Adrenal gland (tissue), 19 donors: ENCODE measurements at places on chromosomes 2 and 18. TPM values are rescaled to one million over a fixed set of nuclear protein-coding genes. Genes with fewer than 3 reads are reported as not detected.

Gene NPPC
- polyA plus RNA-seq = not detected

Gene AMMECR1L
- 14.5 TPM for polyA plus RNA-seq

Gene FAM117B
- 6.4 TPM for polyA plus RNA-seq

Gene FTCDNL1
- 3.4 TPM for polyA plus RNA-seq

Gene HJURP
- polyA plus RNA-seq = 2.2 TPM

Gene SESTD1
- polyA plus RNA-seq = 4.7 TPM

Gene TDRD15
- polyA plus RNA-seq = not detected

Gene UGT1A4
- polyA plus RNA-seq = not detected

Gene DUSP19
- polyA plus RNA-seq = 3.5 TPM

Gene PROKR1
- 0.17 TPM for polyA plus RNA-seq

Gene CCDC148
- polyA plus RNA-seq = 0.37 TPM

Gene NT5C1B
- not detected for polyA plus RNA-seq

Gene HRH4
- 0.05 TPM for polyA plus RNA-seq

Gene KIAA2012
- polyA plus RNA-seq = 0.09 TPM

Gene LOXHD1
- polyA plus RNA-seq = 0.16 TPM

Gene DAPL1
- polyA plus RNA-seq = 177 TPM

Gene TFCP2L1
- 0.18 TPM for polyA plus RNA-seq

Gene AQP12A
- not detected for polyA plus RNA-seq

Gene DNAJC10
- polyA plus RNA-seq = 18.6 TPM

Gene OR6B2
- polyA plus RNA-seq = not detected

Gene ANKRD29
- polyA plus RNA-seq = 20.9 TPM

Gene LCT
- polyA plus RNA-seq = not detected

Gene GLI2
- 2.7 TPM for polyA plus RNA-seq

Gene ZSWIM2
- polyA plus RNA-seq = not detected

Gene DLX1
- 0.64 TPM for polyA plus RNA-seq

Gene DPYSL5
- 0.37 TPM for polyA plus RNA-seq

Gene DNAH7
- 1.1 TPM for polyA plus RNA-seq

Gene ZNF516
- 18.0 TPM for polyA plus RNA-seq
